ENCODE measurements at places on chromosomes 6 and 20. TPM values are rescaled to one million over a fixed set of nuclear protein-coding genes. Genes with fewer than 3 reads are reported as not detected.

DNA sequence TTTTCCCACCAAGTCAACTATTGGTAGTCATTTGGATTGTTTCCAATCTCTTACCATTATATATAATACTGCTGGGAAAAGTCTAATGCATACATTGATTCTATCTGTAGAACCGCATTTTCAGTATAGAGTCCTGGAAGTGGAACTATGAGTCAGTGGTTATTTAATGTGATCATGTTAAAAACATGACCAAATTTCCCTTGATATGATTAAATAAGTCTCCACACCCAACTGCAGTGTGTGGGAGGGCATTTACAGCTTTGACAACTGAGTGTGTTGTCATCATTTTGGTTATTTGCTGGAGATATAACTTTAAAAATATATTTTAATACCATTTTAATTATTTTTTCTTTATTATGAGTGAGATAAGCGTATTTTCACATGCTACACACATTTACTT lies 1027.6 kb downstream of the EYS start:
- DNase-seq = no peak

- no peak for DNase-seq
Observed at GRCh38 chr20:61615806-61616205, 363.7 kb downstream of the CDH4 start.

DNA sequence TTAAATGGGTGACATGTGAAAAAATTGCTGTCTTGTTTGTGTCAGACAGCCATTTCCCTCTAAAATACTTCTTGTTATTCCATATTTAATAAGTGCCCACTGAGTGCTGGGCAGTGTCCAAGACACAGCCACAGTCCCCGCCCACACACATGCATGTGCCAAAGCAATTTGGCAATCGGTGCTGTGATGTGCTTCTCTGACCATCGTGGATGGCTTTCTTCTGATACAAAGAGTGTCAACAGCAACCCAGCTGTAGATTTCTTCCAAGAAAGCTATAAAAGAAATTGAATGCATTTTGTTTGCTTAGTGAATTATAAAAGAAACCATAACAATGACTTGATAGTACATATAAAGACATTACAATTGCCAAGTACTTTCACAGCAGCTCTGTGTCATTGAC lies 140.5 kb upstream of the ATXN1 start:
- DNase-seq = no peak

DNA sequence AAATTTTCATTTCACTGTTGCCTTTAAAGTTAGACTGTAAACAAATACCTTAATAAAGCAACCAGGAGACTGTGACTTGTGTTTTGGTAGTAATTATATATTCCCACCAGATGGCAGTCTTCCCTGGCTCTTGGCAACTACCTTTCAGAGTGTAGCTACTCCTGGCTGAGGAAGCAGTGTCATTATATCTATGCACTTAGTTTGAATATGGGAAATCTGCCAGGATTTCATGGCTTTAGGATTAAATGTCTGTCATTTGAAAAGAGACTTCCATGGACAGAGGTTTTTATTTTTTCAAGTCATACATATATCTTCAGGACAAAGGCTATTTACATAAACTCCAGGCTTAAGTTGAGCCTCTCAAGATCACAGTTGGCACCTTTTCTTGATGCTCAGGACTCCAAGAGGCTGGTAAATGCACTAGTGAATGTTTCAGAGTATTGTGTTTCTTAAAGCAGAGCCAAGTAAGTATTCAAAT lies 160.1 kb downstream of the C6orf58 start:
- peak; percentile 76 for DNase-seq

DNA sequence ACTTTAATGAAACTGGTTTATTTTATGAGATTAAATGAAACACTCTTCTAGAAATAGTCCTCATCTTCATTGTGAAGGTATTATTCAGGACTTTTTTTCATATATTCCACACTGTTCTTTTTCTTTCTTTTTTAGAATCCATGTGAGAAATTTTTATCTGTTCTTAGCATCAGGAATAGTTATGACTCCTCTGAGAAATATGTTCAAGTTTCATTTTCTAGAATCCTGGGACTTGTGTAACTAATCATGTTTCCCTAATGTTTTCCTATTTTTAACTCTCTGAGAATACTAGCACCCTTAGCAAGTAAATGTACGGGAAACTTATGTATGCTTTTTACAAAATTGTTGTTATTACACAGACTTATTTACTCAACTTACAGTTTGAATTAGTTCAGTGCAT lies 407.8 kb downstream of the CBLN4 start:
- no peak for DNase-seq

DNA sequence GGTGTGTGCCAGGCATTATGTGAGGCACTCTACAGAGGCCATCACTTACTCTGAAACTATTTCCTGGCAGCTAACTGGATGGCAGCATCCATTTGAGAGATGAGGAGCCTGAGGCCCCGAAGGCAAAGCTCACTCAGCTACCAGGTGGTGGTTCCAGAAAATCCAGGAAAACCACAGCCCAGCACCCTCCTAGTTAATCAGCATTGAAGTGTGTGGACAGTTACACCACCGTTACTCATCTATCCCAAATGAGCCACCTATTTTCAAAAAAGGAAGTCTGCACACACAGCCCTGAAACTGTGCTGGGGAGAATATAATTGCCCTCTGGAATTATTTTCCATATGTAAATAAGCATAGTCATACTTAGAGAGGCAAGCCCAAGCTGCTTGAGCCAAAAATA lies 67.4 kb downstream of the CNBD2 start:
- DNase-seq = peak; percentile 84

- DNase-seq = no peak
Observed at GRCh38 chr6:34063651-34064050, 82.2 kb downstream of the GRM4 start.

DNA sequence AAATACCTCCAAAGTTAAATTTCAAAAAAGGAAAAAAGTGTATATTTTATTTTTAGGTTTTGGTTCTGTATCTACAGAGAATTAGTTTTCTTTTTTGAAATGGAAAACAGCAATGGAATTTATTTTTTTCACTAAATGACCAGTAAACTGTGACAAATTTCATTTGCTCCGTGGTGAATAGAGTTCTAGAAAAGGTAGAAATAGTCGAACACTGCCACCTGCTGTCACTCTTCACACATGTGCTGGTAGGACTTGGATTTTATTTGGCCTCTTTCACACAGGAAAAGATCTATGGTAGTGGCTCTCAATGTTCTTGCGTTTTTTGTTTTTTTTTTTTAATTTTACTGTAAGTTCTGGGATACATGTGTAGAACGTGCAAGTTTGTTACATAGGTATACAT lies 312.5 kb downstream of the EYA4 start:
- peak; percentile 66 for DNase-seq

DNA sequence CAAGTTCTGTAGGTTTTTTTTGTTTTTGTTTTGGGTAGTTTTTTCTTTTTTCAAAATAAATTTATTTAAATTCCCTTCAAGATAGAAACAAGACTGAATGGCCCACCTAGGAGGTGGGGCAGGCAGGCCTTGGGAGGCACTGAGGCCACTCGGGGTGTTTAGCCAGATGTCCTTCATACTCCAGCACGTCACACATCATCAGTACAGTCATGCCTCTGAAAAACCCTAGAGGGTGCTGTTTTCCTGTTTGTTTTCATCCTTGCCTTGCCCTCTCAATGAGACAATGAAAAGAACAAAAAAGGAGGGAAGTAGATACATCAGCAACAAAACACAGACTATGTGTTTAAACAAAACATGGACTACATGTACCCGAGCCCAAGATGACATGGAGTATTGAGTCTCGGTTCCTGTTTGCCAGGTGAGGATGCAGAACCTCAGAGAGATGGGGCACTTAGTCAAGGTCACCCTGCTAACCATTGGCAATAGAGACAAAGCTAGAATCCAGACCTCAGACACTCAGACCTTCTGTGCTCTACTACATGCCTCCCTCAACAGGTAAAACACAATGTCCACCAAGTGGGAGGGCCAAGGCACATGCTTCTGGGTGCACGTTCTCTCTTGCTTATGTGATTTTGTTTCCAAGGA lies 26.8 kb upstream of the CLIC5 start:
- DNase-seq = peak; percentile 18

PNPLA1 gene
- total RNA-seq = not detected

NRSN1 gene
- total RNA-seq = not detected

SLC2A10 gene
- 7.3 TPM for total RNA-seq

DNA sequence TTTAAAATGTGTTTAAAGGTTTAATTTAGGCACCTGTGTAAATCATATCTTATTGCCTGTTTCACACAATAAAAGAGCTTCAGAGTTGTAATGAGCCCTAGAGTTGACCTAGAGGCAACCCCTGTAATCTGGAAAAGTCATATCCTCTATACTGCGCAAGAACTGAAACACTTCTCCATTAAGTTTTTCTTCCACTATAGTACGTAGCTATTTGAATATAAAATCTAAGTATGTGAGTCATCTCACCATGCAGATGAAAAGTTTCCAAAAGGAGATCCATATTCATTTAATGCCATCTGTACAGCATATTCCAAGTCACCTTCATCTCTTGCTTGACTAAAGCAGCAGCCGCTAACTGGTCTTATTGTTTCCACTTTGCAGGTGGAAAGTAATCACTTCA lies 26.0 kb upstream of the TAAR1 start:
- no peak for DNase-seq

DNA sequence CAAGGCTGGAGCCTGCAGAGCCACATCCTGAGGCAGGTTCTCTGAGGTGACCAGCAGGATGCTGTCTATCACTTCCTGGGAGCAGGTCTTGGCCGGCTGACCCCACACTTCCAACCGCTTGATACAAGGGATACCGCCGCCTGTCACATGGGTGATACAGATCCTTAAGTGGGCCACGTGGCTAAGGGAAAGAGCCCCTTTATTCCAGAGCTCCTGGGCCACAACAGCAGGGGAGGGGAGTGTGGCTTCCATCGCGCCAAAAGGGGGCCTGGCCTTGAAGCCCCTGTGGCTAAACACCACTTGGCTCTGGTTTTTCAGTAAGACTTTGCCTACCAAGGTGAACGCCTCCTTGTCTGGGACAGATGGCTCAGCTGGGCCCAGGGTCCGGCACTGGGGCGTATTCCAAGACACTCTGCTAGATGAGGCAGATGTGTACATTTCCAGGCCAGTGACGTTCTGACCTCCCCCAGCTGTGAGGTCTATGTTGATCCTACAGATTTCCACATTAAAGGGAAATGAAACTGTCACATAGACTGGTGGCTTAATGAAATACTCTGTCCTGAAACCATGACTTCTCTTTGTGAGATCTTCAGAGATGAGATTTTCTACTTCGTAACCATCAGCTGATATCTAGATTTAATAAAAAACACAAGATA lies 37.6 kb upstream of the AVP start:
- no peak for DNase-seq

CLVS2 gene
- not detected for total RNA-seq

PRRT1 gene
- not detected for total RNA-seq

TRIM10 gene
- not detected for total RNA-seq

DNA sequence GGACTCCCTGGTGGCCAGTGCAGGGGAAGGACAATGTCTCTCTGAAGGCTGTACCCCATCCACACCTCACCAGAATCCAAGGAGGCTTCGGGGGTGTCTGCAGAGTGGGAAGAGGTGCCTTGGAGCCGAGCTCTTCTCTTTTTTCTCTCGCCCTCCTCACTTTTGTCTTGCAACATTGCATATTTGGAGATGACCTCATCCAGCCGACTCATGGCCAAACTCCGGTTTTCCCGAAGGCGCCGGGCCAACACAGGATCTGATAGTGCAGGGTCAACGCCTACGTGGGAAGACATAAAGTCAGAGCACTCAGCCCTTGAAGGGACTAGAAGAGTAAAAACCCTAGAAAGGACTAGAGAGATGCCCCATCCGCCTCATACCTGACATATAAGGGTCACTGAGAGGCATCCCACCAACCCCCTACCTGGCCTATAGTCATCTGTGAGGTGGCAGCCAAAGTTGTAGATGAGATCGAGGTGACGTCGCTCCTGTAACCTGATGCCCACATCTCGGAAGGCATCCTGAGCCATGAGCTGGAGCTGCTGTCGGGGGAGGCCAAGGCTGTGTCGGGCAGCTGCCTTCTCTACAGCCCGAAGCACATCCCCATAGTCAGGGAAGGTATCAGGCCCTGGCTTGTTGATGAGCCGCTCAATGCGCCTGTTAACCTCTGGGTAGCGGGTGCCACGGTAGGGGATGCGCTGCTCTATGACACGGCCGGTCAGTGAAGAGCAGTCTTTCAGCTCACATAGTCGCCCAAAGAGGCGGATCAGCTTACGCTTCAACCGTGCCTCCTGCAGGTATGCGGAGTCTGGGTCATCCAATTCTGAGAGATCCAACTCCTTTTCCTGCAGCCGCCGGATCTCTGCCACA lies 3.0 kb upstream of the ZBTB22 start:
- peak; percentile 48 for DNase-seq

DNA sequence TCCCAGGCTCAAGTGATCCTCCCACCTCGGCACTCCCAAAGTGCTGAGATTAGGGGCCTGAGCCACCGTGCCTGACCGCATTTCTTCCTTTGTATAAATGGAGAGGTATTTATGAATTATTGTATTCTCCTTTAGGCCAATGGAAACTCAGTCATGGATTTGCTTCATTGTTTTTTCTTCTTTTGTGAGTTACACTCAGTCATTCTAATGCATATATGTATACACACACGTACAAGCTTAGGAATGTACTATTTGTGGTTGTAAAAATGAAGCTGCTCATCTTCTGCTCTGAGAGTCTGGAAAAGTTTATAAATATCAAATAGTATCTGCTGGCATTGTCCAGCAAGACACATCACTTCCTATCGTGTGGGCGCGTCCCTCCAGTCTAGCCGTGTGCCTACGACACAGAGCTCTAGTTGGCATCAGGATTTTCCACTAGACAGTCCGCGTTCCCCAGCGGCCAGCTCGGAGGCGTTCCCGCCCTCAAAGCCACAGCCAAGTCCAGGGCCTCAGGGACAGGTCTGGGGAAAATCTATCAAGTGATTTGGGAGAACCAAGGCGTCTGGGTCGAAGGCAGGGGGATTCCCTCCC lies 215.2 kb downstream of the NFATC2 start:
- DNase-seq = no peak

DNA sequence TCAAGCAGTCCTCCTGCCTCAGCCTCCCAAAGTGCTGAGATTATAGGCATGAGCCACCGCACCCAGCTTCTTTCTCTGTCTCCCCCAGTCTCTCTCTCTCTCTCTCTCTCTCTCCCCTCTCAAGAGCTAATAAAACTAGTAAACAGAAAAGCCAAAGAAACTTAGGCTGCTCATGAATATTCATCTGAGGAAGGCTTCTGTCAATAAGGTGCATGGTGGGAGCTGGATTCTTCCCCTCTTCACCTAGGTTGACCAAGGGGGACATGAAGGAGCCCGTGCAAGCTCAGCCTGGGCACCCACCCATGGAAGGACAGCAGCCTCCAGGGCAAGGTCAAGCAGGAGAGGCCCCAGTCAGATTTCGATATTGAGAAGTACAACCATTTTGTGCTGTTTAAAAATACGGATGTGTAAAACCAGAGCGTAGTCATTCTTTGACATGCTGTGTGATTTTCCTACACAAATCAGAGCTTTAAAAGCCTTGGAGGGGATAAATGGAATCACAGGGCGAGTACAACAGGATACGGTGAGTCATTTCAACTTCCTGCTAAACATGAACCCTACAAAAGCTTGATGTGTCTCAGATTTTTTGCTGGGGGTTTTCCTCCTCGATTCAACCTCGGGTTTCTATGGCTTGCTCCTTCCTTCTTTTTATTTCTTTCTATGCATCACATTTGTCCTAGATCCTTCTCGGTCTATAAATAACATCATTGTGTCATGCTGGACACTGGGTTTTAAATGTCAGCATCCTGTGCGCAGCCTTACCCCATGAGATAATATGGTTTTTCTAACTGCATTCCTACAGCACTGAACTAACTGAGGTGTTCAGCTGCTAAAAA lies 368.9 kb upstream of the JARID2 start:
- DNase-seq = peak; percentile 87
